ENCODE measurements at places on chromosomes 11 and 22.

DNA sequence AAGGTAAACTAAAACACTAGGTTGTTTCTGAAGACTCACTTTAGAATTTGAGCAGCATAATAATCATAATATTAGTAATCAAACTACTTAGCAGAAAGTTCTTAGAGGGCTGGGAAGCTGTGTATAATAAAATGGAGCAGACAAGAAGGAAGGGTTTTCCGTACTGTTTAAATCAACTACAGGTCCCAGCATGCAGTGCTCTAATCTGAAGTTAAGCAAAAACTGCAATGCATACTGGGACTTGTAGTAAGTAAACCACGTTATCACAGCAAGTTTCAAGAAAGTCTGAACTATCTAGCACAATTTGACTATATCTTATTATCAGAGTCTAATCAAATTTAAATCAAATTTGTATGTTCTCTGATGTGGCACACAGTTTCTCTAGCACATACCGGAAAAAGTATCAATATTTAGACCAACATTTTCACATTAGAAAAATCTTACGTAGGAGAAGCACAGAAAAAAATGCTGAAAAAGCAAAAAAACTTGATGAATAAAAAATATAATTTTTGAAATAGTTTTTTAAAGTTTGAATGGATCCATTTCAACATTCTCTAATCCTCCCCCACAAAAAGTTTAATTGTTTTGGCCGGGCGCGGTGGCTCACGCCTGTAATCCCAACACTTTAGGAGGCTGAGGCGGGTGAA, 8.2 kb downstream of the PHF21A start:
- DNase-seq = no peak

- DNase-seq = no peak
Observed at GRCh38 chr11:1230456-1231395, 7.9 kb downstream of the MUC5B start.

GRCh38 chr11:69862331-69862771, 43.1 kb upstream of the FGF3 start:
- DNase-seq = no peak

- DNase-seq = no peak
Observed at GRCh38 chr11:121394785-121395184, 57.3 kb upstream of the SORL1 start.

DNA sequence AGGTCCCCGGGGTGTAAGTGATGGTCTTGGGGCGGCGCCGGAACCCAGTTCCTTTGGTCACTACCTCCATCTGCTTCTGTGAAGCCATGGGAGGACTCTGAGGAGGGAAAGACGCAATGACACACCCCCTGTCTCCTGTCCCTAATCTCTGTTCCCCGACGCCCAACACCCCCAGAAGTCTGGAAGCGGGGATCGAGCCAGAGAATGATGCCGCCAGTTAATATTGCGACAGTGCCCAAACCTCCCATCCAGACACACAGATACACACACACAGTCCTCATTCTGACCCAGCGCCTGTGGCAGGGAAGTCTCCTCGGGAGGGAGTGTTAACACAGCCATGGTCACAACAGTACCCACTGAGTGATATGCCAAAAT, 352 bp downstream of the C22orf23 start:
- DNase-seq = no peak

- no peak for DNase-seq
Observed at GRCh38 chr11:109026891-109027489, 362.1 kb downstream of the DDX10 start.

GRCh38 chr22:36510966-36511881, 4.4 kb upstream of the FOXRED2 start:
- peak; percentile 29 for DNase-seq

DNA sequence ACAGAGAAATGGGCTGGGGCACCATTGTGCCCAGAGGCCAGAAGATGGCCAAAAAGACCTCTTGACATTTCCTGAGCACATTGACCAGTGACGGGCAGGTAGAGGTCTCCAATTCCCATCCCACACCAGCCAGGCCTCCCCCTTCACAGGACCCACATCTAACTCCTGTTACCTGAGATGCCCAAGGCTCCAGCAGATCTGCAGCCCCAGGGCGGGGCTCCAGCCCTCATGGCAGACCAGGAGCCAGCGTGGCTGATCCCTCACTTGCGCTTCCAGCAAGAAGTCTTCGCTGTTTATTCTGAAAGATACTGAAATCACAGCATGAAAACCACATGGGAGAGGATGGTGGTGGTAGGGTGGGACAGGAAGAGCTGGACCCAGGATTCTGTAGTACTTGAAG, 9.0 kb downstream of the TMPRSS5 start:
- DNase-seq = no peak

DNA sequence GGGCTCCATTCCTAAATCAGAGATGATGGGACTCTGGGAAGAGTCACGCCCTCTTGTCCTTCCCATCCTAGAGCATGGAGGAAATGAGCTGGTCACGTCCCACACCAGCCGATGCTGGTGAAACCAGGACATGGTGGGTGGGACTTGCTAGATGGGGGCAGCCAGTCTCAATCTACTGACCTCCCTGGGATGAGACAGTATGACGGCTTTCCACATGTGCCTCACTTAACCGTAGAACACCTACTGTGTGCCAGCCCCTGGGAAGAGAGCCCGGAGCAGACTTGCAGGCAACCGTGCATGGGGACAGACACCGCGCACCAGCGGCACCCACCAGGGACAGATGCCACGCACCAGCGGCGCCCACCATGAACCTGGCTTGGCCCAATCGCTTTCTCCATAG, 3.8 kb downstream of the OSBPL5 start:
- DNase-seq = no peak

All from stimulated activated CD4-positive, alpha-beta T cell treated with anti-CD3 and anti-CD28 coated beads, Interleukin-2, amount 100 ng/mL, for 48 hours (primary cell).